Activated effector memory CD4-positive, alpha-beta T cell treated with anti-CD3 and anti-CD28 coated beads, Interleukin-2, amount 50 U/mL, for 16 hours (primary cell): ENCODE measurements at places on chromosomes 4 and X.

DNA sequence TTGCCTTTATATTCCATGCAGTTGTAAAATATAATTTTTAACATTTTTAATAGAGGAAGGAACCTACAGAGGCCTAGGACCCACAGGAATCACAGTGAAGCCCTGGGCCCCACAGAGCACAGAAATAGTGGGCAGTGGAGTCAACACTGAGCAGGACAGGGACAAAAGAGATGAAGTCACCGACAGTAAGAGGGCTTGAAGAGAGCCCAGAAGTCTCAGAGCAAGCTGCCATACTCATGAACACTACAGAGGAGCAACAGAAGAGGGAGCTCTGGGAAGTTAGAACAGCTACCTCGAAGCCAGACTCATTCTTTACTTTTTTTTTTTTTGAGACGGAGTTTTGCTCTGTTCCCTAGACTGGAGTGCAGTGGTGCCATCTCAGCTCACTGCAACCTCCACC, 149.3 kb upstream of the TENM3 start:
- DNase-seq = no peak

GRCh38 chr4:123256901-123257300, 139.7 kb upstream of the SPRY1 start:
- no peak for DNase-seq

DNA sequence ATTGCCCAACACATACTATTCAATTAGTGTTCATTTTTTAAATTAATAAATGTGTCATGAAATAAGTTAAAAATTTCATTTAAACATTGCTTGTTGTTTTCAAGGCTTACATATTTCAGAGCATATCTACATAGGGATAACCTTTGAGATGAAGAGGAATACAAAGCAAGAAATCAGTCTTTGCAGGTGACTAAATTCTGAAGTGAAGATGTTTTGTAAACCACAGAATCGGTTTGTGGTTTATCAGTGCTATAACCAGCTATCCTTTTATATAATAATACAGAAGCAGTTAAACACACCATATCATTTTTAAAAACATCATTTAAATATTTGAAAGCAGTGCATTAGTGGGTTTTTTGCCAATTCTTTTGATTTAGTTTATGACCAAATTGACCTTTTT, 26.9 kb downstream of the FAM241A start:
- DNase-seq = no peak

DNA sequence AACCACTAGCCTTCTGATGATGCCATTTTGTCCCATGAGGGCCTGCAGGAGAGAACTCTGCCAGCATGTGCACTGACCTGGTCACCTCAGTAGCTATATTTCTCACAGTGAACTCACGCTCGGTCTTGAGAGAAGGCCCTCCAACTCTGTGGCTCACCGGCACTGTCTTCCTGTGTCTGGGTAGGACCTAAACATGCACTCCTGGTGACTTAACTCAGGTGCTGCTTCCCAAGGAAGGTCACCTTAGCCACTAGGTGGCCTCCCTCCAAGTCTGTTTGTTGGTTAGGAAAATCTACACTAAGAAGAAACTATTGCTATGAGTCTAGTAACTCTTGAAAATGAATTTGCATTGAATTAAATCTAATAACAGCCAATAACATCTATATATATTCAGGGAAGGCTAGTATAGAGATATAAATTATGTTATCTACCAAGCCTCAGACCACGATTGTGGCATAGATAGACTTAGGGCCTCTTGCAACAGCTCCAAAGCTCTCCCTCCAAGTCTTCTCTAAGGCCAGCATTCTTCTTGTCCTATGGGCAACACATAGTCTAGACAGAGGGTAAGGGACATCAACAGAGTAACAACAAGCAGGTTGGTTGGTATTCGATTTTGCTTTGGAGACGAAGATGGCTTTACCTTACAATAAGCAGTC, 24.7 kb downstream of the TLR10 start:
- no peak for DNase-seq

DNA sequence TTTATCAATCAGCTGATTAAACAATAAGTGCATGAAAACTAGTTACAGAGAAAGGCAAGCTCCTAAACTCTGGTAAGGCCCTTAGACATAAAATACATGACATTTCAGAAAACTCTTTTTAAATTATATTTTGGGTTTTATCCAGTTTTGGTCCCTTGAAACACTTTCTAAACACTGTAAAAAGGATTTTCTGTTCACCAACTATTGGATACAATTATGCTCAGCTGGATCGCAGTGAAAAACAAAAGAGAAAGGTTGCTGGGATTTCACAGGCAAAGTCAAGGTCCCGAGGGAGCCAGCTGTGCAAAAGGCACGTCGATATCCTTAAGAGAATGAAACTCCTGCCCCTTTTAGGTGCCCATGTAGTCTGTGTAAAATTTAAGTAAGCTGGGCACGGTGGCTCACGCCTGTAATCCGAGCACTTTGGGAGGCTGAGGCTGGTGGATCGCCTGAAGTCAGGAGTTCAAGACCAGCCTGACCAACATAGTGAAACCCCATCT, 1018.4 kb upstream of the INTU start:
- no peak for DNase-seq

DNA sequence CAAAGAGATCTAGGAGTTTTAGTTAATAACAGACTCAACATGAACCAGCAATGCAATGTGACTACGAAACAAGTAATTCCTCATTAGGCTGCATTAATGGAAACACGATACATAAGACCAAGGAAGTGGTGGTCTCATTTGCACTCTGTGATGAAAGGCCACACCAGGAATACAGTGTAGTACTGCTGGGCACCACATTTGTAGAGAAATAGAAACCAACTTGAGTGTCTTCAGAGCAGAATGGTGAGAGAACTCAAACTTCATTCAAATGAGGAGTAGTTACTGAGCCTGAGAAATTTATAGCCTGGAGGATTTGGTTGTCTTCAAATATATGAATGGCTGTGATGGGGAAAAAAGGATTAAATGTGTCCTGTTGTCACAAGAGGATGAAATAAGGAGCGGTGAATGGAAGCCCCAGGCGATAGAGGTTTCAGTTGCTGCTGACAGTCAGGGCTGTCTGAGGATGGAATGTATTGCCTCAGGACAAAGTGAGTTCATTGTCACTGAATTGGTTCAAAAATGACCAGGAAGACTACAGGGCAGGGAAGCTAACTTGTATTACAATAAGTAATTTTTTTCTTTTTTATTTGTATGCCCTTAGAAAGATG, 50.9 kb downstream of the NFKB1 start:
- no peak for DNase-seq

DNA sequence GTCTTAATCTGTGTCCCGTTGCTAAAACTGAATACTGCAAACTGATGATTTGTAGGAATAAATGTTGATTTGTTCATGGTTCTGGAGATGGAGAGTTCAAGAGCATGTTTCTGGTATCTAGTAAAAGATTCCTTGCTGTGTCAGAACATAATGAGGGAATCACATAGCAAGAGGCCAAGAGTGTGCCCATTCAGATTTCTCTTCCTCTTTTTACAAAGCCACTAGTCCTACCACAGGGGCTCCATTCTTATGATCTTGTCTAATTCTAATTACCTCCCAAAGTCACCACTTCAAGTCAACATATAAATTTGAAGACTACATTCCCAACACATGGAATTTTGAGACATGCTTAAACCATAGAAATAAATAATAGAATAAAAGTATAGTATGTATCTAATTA, 608.8 kb upstream of the EPHA5 start:
- DNase-seq = no peak

DNA sequence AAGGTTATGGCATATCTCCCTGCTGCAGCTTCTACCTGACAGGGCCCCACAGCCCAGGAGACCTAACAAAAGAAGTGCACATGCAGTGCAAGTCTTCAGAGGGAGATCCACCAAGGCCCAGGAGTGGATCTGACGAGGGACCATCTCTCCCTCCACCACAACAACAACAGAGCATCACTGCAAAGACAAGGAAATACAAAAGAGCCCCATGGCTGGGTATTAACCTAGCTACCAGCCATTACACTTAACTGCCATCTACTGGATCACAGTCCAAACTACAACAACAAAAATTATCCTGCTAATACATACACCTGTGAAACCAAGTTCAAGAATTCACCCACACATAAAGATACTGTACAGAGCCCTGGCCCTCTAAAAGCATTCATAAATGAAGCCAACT, 280.2 kb upstream of the SLC7A11 start:
- no peak for DNase-seq

GRCh38 chrX:10087391-10087790, 69.4 kb upstream of the CLCN4 start:
- DNase-seq = no peak
